ENCODE measurements at places on chromosomes 11 and 22.

GRCh38 chr22:22835771-22836291, 51.8 kb upstream of the IGLL5 start:
- DNase-seq = no peak

GRCh38 chr11:8913961-8914660, 3.1 kb downstream of the AKIP1 start:
- peak; percentile 76 for DNase-seq

DNA sequence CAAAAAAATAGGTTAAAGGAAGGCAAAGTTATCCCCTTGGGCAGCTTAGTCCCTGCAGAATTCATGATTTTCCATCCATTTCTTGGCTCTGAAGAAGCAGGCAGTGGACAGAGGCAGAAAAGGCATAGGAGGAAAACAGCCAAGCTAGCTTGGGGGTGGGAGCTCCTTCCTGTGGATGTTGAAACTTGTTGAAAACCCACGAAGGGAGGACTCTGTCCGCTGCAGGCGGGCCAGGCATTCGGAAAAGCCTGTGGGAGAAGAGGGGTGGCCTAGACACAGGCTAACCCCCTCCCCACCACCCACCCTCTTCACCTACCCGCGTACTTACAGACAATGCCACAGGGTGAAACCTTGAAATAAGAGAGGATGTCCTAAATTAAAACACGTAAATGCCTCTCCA, 72.1 kb downstream of the C22orf31 start:
- DNase-seq = no peak

- no peak for DNase-seq
Observed at GRCh38 chr11:109677876-109678275, 255.9 kb downstream of the C11orf87 start.

DNA sequence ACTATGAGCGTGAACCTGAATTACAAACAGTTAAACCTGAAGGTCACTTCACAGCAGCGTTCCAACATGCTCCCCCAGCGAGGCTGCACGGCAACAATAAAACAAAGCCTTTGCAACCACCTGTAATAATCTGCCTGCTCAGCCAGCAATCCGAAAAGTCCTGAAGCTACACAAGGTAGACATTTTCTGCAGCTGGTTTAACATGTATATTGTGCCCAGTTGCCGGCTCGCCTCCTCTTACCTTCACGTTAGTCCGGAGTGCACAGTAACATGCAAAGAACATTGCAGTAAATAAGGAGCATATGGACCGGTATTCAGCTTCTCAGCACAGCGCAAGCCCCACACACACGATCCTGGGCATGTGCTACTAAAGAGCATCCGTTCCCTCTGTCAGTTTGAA, 704.3 kb downstream of the DLG2 start:
- no peak for DNase-seq

DNA sequence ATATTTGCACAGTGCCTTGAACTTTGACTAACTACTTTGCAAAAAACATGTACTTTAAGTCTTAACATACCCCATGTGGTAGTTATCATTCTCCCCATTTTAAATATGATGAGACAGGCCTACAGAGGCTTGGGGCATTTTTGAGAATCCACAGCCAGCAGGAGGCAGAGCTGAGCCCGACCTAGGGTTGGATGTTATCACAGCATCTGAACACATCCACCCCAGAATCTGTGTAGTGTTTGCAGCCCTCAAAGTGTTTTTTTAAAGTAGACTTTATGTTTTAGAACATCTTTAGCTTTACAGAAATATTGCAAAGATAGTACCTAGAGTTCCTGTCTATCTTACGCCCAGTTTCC, 17.6 kb downstream of the OTOG start:
- DNase-seq = peak; percentile 11

GRCh38 chr11:120431633-120432032, 79.9 kb upstream of the GRIK4 start:
- peak; percentile 19 for DNase-seq

DNA sequence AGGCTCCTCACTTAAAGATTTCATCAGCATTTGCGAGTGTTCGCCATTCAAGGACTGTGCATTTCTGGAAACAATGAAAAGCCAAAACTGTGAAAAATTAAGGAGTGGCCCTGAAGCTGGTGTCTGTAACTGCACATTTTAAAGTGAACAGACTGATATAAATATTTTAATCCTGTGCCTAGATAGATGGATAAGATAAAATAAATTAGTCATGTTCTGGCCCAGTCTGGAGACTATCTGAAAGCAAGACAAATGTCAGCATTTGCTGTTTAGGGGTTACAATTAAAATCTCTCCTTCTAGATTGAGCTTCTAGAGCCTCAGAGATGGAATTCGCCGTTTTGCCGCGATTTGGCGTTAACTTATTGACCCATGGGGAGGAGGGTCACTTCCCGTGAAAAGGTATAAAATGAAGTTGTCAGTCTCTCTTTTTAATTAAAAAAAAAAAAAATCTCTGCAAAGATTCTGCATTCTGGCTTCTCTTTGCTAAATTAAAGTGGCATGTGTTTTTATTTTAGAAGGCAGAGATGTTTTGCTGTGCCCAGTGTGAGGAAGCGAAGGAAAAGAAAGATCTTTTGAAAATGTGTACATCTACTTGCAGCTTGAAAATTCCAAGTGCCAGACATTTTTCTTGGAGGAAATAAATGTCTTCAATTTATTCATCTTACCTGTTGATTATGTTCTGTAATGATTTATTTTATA, 79.7 kb upstream of the WNT7B start:
- peak; percentile 67 for DNase-seq

GRCh38 chr11:110773442-110773841, 61.2 kb upstream of the ARHGAP20 start:
- DNase-seq = no peak

GRCh38 chr11:44112091-44112821, 16.8 kb downstream of the EXT2 start:
- DNase-seq = peak; percentile 85

DNA sequence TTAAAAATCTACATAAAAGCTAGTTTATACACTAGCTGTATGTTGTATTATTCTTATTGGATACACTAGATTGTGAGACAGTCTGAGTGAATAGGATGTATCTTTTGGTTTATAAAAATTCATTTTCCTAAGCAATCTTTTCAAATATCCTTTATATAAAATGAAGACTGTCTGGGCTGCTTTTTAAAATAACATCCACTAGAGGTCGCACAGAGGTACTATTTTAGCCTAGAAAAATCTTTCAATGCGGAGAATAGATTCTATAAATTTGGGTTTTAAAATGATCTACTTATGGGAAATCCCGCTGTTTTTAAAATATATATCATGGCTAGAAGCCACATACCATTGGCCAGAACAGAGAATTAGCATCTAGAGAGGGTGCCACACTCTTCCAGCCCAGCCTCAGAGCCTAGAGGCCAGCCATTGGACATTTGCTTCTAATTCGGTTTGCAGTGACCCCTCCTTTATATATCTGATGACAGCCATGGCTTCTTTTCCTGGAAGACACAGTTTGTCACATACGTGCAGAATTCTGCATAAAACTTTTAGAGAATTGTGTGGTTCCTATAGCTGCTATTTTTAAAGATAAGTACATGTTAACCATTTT, 7.3 kb downstream of the C11orf97 start:
- DNase-seq = peak; percentile 58

DNA sequence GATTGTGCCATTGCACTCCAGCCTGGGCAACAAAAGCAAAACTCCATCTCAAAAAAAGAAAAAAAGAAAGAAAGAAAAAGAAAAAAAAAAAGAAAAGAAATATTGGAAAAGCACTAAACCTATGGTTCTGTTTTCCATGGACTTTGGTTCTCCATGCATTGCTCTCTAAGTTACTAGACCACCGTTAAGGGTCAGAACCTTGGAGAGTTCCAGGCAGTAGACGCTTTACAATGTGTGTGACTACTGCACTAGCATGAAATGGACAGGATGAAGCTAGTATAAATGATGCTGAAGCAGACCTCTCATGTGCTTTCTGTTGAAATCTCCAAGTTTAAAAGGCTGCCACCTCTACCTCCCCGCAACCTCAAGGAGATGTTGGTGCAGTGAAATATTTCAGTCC, 63.5 kb downstream of the SIK2 start:
- no peak for DNase-seq

- no peak for DNase-seq
Observed at GRCh38 chr11:94638301-94638901, 71.2 kb downstream of the PIWIL4 start.

GRCh38 chr11:7656704-7657103, 16.6 kb downstream of the CYB5R2 start:
- no peak for DNase-seq

DNA sequence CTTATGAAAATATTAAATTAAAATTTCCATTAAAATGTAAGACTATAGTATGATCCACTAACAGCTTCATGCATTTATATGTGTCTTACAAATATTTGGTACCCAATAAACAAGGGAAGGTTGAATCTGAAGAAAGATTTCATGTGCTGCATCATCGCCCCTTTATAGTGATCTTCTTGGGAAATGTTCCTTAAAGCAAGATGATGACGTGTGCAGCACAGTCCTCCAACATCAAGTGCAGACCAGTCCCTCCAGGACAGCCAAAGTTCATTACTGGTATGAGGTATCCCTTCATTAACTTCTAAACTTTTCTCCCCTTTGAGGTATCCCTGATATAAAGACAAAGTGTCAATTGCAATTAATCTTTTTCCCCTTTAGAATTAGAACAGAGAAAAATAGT, 567.0 kb downstream of the METTL15 start:
- no peak for DNase-seq

GRCh38 chr11:77124041-77124440, 4.0 kb upstream of the MYO7A start:
- no peak for DNase-seq

GRCh38 chr11:9875862-9876261, 212.0 kb downstream of the SWAP70 start:
- DNase-seq = no peak

GRCh38 chr11:11577251-11577855, 44.5 kb downstream of the GALNT18 start:
- no peak for DNase-seq

DNA sequence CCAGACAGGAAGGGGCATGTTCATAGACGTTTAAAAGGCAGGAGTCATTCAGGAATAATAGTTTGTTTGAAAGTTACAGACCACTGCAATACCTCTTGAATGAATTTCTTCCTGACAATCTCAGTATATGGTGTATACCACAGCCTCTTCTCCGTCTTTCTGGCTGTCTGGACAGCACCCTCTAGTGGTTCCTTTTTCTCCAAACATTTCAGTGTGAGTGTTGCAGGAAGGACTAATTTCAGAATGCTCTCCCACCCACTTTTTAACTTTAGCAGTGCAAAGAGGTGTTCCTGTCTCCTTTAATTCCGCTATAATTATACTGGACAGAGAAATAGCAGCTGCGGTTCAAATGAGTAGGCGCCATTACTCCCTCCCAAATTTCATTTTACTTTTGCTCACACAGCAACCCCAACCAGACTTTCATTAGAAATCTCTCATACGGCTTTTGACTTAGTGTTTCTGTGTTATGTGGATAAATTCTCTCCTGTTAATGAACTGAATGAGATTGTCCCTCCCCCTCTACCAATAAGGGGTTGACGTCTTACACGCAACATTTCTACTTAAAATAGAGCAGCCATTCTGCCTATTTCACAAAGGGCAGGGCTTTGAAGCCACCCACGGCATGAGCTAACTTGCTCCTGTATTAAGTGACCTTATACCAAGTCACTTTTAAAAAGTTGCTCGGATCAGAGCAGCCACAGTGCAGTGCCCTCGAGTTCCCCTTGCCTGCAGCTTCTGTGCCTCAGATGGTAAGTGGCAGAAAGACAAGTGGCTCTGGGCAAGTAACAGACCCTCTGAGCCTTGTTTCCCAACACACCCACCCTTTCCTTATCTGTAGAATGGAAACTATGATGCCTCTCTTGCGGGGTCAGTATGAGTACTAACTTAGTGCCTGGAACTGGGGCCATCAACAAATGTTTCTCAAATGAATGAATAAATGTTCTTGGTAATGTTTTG, 368.6 kb downstream of the OPCML start:
- DNase-seq = peak; percentile 64

DNA sequence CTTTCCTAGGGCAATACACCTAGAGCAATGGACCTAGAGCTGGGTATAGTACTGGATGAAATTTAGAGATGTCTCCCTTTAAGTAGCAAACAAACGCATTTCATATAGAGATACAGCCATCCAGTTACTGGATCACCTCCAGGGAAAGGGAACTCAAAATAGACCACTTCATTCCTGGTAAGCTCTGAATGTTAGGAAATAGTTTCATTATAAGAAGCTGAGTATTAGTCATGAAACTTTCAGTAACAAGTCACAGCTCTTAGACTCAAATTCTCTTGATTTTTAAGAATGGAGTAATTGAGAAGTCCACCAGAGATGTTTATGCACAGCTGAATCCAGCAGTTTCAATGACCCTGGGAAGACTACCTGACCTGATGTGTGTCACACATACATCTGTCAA, 221.9 kb downstream of the FAM76B start:
- DNase-seq = no peak

- peak; percentile 97 for DNase-seq
Observed at GRCh38 chr11:121762820-121763219, 310.1 kb upstream of the SORL1-AS1 start.

DNA sequence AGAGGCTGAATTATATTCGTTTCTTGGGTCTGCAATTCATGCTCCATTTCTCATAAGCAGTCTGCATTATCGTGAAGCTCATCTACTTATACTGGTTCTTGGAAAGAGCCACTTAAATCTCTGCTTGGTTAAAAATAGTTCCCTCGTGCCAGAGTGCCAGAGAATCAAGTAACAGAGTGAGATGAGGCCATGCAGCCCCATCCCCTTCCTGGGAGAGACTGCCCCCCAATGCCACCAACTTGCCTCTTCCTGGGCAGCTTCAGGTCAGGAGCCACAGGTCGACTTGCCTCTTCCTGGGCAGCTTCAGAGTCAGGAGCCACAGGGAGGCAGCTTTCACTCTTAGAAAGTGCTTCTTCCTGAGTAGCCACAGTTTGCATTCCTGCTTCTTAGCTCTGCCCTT, 223.9 kb upstream of the ZBED5 start:
- no peak for DNase-seq

- no peak for DNase-seq
Observed at GRCh38 chr11:122331079-122331478, 215.1 kb upstream of the BLID start.

DNA sequence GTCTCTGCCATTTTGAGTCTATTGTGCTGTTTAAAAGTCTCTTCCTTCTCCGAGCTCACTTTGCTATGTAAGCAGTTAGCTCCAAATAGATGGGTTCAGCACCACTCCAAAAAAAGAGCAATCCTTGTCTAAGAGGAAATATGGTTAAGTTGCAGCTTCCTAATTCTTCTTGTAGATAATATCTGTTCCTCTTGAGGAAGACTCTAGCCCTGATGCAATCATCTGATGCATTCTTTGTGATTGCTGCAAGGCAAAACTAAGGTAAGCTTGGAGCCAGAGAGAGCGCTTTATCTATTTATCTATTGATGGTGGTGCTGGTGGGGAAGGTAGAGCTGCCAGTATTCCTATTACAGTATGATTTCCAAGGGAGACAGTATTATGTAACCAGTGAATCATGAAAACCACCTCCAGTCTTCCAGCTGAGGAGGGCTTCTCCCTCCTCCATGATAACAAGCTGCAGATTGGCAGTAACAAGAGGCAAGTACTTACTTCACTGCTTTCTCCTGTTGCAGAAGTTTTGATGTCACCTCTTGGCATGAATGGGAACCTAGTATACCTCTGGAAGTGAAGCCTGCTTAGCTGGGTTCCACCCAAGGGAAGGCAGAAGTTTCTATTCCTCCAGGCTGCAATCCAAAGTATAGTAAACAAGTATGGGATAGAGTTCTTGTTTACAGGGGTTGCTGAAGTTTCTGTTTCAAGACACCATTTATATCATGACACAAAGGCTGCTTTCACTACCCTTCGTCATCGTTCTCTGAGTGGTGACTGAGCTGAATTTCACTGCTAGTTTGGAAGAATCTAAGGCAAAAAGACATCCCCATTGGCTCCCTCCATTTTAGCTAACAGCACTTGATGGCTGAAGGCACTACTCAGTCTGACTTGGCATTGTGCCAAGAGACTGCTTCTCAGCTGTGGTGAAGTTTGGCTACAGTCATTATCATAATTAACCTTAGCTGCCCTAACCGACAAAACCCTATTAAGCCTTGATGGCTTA, 49.7 kb downstream of the FDX1 start:
- peak; percentile 91 for DNase-seq
